ENCODE measurements at places on chromosomes 12 and 14.

GRCh38 chr12:106193394-106194215 is 54.2 kb downstream of the CKAP4 start:
- DNase-seq = no peak

DNA sequence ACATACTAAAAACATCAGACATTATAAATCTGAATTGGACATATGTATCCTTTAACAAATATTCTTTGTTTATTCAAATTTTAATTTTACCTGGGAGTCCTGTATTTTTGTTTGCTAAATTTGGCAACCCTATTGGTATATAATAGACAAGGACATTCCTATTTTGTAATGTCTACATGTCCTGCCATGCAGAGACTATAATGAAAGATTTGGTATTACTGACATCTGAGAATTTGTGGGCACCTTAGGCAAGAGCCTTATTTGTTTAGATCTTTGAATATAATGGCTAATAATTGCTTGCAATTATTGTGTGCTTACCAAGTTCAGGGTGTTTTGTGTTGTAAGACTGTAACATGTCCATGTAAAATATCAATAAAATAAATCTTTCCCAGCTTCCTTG is 334.4 kb downstream of the KCNH5 start:
- no peak for DNase-seq

- DNase-seq = no peak
These were observed 264.0 kb downstream of the VRK1 start for GRCh38 chr14:97061198-97061597.

- DNase-seq = no peak
These were observed 13.1 kb downstream of the RERG start for GRCh38 chr12:15208140-15208539.

DNA sequence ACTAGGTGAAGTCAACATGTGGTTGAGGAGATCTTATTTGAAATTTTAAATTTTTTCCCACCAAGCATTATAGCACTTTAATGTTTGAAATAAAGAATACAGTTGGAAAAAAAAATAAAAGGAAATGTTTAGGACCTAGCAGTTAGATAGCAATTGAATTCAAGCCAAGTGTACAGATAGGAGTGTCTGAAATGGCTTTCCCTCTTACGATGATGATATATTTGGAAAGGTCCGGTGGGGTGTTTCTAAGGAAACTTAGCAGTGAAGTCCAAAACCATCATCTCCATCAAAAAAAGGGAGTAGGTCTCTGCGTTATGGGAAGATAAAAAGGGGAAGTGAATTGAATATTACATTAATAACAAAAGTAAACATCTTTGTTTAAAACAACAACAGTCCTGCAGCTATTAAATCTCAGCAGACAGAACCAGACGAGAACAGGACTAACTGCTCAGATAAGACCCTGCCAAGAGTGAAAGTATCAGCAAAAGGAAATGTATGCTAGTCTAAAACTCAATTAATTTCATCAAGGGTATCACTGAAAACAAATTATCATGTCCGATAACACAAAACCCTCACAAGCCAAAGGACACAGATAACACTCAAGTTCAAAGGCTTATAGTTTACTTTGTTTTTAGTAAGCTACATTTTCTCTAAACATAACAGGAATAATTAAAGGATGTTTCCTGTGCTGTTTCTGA is 242.0 kb downstream of the BMP4 start:
- DNase-seq = no peak

DNA sequence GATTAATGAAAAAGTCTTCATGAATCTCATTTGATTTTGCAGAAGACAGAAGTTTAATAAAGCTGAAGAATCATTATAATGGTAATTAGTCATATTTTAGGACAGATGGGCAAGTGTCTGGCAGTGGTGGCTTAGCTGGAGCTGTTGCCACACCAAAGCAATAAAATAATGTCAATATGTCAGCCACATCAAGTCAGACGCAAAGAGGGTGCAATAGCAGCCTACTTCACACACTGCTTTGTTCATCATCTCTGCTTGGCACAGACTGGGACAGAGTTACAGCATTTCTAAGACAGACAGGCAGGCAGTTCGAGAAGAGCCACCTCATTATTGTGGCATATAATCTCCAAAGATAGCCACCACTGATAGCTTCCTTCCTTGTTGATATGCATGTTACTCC is 16.9 kb upstream of the KRR1 start:
- DNase-seq = no peak

DNA sequence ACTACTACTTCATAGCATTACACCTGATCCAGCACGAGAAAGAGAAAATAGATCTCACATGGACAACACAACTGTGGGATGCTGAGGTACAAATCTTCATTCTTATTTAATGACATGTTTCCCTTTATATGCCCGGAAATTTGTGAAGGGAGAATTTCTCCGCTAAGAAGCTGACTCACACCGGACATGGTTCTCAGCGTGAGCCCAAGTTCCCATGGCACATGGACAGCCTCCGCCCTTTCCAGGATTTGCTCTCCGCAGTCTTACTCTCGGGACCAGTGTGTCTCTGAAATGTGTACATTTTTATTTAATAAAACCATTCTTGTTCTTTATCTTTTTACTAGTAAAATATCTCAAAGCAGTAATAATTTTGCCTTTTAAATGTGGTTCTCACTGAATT is 1154.8 kb downstream of the TMEM121 start:
- no peak for DNase-seq

DNA sequence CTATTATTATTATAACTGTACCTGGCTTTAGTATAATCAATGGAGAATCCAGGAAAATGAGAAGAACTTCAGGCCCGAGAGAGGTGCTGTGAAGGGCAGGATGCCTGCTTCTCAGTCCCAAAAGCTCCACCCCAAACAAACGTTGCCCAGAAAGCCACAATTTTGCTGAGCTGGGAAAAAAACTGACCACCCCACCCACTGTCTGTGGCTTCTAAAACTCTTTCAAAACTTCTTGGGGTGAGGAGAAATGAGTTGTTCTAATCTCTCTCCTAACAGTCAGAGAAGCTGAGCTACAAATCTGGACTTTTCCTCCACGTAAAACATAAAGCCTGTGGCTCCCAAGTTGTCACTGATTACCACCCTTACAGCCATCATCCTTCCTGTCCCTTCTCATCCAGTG is 13.4 kb downstream of the VDR start:
- DNase-seq = no peak

- DNase-seq = no peak
These were observed 2.6 kb downstream of the KIAA0586 start for GRCh38 chr14:58430156-58430555.

- DNase-seq = no peak
These were observed 9.6 kb downstream of the ITPR2 start for GRCh38 chr12:26823390-26823789.

GRCh38 chr12:4483885-4484823 is 38.5 kb upstream of the FGF6 start:
- DNase-seq = no peak
